ELR (cell line): ENCODE measurements at places on chromosomes 1 and 21.

GRCh38 chr1:200319148-200319547 is 90.7 kb downstream of the ZNF281 start:
- no peak for DNase-seq

DNA sequence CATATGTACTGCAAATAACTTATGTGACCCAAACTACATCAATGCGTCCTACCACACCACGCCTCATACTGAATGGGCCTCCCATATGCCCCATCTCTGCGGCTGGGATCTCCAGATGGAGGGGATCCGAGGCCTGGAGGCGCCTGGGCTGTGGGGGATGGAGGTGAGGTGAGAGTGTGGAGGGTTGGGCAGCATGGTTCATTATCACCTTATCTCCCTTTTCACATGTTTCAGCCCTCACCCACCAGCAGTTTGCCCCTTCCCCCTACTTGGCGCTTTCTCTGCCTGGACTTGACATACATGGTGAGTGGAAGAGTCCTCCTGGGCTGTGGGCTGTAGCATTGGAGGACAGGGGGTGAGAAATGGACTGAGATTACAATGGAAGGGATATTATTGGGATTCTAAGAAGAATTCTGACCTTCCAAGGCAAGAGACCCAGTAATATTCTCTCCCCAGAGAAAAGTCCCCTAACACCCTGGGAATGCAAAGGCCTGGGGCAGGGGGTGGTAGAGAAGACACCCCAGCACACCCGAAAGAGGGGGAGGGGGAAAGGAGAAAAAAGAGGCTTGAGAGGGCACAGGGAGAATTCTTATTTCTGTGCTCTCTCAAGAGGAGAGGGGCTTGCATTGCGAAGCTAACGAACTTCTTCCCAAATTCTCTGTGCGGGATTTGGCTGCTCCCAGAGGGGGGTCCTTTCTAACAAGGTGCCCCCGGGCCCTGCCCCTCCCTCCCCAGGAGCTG is 61.4 kb downstream of the MEF2D start:
- DNase-seq = no peak

GRCh38 chr1:191151321-191151807 is 673.7 kb upstream of the BRINP3 start:
- no peak for DNase-seq

DNA sequence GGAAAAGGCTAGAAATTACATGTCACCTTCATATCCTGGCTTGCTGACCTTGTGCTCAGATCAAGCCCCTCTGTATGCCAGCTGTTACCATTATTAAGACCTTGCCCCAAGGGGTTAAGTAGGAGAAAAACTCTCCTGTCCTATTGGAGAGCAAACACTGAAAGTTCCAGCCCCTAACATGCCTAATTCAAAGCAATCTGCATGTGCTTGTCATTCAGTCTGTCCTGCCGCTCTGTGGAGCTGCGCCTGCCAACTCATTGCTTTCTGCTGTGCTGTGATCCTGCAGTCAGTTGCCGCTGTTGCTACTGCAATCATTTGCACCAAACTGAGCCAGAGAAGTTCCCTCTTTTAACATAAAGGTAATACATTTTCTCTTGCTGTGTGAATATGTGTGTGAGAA is 113.4 kb downstream of the DISP1 start:
- DNase-seq = peak; percentile 24

- DNase-seq = peak; percentile 31
Measured at GRCh38 chr1:29719253-29719652, 482.9 kb downstream of the PTPRU start.

- no peak for DNase-seq
Measured at GRCh38 chr1:213728593-213729536, 258.9 kb upstream of the PROX1 start.

DNA sequence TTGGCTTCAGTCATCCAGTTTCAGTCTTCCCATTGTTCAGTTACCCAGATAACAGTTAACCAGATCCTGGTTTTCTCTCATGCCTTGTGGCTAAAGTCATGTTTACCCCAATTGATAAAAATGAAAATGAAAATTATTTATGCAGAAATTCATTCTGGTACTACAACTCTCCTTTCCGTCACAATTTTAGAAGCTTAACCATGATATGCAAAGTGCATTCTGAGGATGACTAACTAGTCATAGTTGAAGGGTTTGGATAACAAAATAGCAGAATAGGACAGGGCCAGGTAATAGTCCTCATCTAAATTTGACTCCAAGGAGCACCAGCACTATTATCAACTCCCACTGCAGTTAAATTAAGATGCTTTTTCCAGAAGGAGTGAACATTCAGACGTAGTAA is 94.7 kb downstream of the NTMT2 start:
- no peak for DNase-seq

GRCh38 chr1:155944444-155944799 is 3.0 kb downstream of the RXFP4 start:
- DNase-seq = no peak

DNA sequence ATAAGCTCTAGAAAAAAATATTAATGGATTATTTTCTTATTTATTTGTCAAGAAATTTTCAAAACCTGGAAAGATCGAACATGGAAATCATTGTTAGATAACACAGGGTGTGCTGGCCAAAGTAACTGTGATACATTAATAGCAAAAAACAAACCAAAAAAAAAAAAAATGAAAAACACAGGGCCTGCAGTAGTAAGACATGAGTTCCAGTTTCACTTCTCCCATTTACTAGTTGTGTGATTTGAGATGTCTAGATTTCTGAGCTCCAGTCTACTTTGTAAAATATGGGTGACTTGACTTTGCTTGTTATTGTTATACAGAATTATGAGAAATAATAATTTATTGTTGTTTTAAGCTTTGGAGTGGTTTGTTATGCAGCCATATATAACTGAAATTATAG is 13.6 kb downstream of the FAM177B start:
- DNase-seq = no peak

- no peak for DNase-seq
Measured at GRCh38 chr21:36544545-36544944, 64.6 kb upstream of the CLDN14 start.

- DNase-seq = no peak
Measured at GRCh38 chr1:43789604-43790550, 82.5 kb downstream of the ST3GAL3 start.

- DNase-seq = no peak
Measured at GRCh38 chr1:185291652-185292051, 25.4 kb downstream of the IVNS1ABP start.

DNA sequence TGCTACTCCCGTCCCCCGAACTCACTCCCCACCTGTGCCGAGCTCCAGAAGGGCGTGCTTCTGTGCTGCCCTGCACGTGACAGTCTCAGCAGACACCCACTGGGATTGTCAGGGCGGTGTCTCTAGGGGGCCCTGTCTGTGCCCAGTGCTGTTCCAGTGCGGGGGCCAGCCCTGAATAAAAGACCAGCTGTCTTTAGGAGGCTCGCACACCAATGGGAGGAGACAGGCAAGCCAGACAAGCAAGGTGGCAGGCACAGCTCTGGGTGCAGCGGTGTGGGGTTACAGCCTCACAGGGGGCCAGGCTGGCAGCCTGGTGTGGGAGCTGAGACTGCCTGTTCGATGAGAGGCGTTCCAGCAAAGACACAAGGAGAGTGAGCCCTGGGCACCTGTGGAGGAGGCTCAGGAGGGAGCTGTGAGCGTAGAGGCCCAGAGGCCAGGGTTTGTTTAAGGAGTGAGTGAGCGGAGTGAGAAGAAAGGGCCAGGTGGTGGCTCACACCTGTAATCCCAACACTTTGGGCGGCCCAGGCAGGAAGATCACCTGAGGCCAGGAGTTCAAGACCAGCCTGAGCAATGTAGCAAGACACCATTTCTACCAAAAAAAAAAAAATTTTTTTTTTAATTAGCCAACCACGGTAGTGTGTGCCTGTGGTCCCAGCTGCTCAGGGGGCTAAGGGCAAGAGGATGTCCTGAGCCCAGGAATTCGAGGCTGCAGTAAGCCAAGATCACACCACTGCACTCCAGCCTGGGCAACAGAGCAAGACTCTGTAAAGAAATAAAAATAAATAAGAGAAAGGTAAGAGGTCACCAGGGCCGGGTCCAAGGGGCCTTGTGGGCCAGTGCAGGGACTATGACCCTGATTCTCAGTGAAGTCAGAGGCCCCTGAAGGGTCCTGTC is 48.2 kb upstream of the ARHGEF16 start:
- no peak for DNase-seq

DNA sequence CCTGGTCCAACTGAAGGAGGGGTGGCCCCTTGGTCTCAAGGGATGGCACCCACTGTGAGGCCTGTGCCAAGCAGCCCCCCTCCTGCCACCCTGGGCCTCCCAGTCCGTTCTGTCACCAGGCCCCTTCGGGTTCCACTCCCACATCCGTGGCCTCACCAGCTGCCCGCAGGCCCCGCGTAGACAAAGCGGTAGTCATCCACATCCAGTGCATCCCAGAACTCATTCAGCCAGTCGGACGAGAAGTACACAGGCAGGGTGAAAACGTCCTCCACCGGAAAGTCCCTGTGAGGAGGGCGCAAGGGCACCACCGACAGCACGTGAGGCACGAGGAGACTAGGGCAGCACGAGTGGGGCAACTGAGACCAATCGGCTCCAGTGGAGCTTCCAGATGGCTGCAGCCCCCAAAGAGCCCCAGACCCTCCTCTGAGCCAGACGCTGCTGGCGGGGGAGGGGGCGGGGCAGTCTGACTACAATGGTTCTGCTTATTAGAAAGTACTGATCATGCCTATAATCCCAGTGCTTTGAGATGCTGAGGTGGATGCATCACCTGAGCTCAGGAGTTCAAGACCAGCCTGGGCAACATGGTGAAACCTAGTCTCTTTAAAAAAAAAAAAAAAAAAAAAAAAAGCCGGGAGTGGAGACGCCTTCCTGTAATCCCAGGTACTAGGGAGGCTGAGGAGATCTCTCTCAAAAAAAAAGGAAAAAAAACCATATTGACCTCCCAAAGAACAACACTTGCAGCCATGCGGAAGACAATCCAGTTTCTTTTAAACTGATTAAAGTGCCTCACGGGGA is 1.2 kb downstream of the JMJD4 start:
- no peak for DNase-seq

- no peak for DNase-seq
Measured at GRCh38 chr1:36320767-36321118, 2.7 kb downstream of the EVA1B start.

DNA sequence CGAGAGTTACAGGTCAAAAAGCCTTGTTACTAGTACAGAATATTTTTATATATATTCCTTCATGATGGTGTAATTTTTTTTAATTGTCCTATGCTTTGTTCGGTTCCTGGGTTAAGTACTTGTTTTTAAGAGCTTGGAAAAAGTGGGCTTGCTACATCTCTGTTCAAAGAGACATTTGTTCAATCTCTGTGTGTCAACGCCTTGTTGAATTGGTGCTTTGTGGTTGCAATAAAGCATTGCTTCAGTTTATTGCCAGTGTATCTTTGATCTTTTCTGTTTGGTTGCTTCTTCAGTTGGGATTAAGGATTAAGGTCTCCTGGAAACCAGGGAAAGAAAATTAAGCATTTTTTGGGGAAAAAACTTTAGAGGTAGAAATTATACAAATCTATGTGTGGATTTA is 47.7 kb upstream of the DNASE2B start:
- no peak for DNase-seq

GRCh38 chr1:202244841-202245261 is 51.3 kb downstream of the LGR6 start:
- no peak for DNase-seq

- DNase-seq = peak; percentile 53
Measured at GRCh38 chr1:160046494-160047110, 14.8 kb upstream of the PIGM start.

- DNase-seq = no peak
Measured at GRCh38 chr21:44199448-44199847, 41.3 kb downstream of the ICOSLG start.

DNA sequence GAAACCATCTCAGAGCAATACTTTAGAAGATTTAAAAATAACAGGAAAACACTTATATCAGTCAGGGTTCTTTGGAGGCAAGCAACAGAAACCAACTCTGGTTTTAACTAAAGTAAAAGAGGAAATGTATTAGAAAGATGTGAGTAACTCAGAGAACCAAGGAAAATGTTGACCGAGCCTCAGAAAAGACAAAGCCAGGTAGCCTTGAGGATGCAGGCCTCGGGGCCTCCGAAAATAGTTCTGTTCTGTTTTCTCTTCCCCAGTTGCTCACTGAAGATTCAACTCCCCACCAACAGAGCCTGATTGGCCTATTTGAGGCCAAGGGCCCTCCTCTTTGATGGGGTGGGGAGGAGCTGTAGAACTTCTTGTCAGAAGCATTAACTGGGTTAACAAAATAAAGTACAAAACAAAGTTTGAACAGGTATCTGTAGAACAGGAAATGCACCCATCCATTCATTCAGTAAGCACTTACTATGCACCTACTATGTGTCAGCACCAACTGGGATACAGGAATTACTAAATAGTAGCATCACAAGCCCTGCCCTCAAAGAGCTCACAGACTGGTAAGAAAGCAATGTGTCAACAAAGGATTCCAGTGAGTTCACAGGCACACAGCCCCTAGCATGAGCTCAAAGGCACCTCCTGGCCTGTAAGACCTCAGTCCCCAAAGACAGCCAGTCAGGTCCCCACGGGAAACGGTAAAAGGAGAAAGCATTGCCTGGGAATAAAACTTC is 12.6 kb downstream of the SLAMF8 start:
- no peak for DNase-seq

GRCh38 chr1:84272401-84272800 is 29.1 kb upstream of the SAMD13 start:
- DNase-seq = no peak
